ENCODE measurements at places on chromosomes 3 and 15. TPM values are rescaled to one million over a fixed set of nuclear protein-coding genes. Genes with fewer than 3 reads are reported as not detected.

DNA sequence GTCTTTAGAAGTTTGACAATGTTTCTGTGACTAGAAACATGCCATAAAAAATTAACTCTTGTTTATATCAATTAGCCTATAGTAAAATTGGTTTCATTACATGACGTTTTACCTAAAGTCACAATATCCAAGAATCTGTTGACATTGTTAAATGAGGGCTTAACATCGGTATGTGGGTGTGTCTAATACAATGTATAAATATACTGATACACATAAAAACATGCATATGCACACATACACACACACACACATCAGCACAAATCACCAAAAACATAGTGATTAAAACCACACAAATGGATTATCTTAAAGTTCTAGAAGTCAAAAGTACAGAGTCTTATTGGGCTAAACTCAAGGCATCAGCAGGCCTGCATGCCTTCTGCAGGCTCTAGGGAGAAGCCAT lies 456.7 kb downstream of the NTRK3 start:
- no peak for DNase-seq

DNA sequence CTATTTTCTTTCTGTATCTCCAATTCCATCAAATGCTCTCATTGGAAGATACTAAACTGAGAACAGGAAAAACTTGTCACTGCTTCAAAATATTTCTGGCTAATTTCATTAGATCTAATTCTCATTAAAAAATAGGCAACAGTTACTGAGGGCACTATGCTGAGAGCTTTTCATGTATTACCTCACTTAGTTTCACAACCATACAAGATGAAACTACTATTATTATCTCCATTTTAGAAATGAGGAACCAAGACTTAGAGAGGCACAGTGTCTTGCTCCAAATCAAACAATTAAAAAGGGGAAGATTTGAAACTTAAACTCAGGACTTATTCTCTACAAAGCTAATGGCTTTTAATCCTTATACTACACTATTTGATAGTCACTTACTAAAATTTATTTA lies 7.2 kb upstream of the OTOL1 start:
- no peak for DNase-seq

- DNase-seq, result peak; percentile 58
Measured at GRCh38 chr3:166123576-166123975, 286.4 kb upstream of the BCHE start.

DNA sequence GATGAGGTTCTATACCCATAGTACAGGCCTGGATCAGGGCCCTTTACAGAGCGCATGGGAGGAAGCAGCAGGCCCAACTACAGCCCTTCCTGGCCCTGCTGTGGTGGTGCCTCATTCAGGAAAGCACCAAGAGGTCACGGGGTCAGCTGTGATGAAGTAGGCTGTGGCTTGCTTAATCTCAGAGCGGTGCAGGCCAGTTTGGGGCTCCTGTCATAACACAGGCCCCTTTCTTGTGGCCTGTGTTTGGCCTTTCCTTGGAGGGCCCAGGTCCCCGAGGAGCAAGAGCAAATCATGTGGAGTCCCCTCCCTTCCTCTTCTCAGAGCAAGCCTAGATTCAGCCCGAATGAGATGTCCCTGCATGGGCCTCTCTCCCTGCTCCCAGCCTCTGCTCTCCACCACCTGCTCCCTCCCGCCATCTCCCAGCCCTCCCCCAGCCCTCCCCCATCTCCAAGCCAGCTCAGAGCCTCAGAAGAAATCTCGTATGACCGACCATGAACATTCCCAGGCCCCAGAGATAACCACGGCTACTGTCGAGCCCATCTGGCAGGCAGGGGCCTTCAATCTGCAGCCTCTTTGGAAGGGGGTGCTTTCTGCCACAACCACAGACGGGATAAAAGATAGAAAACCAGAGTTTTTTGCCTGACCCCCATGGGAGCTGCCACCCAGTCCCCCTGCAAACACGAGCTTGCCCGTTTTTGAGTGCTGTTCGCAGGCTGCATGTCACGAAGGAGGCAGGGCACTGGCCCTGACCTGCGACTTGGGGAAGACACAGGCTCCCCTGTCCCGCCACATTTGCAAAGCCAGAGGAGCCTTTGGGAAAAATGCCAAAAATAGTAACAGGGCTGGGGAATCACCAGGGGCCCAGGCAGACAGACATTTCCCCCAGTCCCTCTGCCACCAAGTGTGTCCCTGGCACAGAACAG lies 32.3 kb upstream of the DUSP7 start:
- peak; percentile 60 for DNase-seq

- no peak for DNase-seq
Measured at GRCh38 chr15:77775837-77776236, 143.1 kb upstream of the LINGO1 start.

- DNase-seq, result no peak
Measured at GRCh38 chr3:88112289-88112688, 37.5 kb upstream of the C3orf38 start.

- DNase-seq, result no peak
Measured at GRCh38 chr3:58027704-58028317, 19.6 kb downstream of the FLNB start.

DNA sequence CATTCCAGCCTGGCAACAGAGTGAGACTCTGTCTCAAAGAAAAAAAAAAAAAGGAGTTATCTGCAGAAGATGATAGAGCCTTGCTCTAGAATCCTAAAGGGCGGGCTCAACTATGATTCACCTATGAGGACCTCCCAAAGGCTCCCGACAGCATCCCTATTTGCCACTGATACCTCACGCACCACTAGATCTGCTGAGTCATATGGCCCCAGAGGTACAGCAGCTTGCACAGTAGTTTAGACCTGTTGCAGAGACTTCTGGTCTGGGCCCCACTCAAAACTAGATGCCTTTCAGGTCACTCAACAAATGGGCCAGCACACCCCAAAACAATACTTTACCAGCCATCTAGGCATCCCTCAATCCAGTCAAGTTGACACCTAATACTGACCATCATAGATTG lies 38.1 kb upstream of the PTX3 start:
- DNase-seq, result no peak

DNA sequence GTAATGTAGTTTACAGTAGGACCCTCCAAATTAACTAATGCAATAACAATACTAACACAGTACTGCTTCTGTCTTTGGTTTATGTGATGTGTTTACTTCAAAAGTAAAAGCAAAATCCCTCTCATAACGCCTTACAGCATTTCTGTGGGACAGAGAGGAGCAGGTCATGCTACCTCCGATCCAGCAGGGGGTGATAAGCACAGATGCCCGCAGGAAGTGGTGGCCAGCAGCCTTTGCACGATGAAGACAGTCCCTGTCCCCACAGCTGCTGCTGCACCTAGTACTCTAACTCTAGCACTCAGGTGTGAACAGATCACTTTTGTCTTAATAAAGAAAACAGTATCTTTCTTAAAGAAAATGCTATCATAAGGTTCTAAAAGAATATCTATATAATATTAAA lies 38.3 kb downstream of the ANO10 start:
- no peak for DNase-seq

GRCh38 chr15:78076231-78077052 lies 1.1 kb downstream of the TBC1D2B start:
- no peak for DNase-seq

GRCh38 chr15:65970937-65971740 lies 101.8 kb downstream of the RAB11A start:
- peak; percentile 19 for DNase-seq

DNA sequence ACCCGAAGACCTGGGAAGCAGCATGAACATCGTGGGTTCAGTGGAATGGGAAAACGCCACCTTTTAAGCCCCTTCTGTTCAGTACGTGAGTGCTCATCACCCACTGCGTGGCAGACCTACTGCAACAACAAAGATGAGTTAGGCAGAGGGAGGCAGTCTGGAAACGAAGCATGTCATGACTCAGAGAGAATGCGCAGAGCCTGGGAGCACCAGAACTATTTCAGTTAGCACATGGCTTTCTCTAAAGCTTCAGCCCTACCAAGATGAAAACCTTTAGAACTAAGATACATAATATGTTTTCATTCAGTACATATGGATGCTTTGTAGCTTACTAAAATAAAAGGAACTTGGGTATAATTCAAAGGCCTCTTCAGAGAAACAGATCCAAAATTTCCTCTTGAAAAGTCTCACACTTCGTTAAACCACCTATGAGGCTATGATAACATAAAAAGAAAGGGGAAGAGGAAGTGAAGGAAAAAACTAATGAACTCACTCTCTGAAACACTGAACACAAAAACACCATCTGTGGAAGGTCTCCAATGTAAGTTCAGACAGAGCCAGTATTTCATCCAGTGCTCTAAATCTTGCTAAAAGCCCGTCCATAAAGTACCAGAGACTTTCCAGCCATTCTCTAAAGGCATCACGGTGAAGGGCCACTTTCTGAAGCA lies 140.1 kb downstream of the OCA2 start:
- no peak for DNase-seq

- peak; percentile 48 for DNase-seq
Measured at GRCh38 chr15:80694611-80695098, 455 bp upstream of the ABHD17C start.

- peak; percentile 99 for DNase-seq
Measured at GRCh38 chr3:64187065-64187959, 38.0 kb downstream of the PRICKLE2 start.

RARRES1 gene
- polyA plus RNA-seq, result 27.7 TPM
